ENCODE measurements at places on chromosomes 4 and X.

GRCh38 chrX:140661643-140662042 lies 47.9 kb upstream of the LINC00632 start:
- DNase-seq, result no peak

- DNase-seq, result no peak
Measured at GRCh38 chr4:38572793-38573192, 91.2 kb upstream of the KLF3 start.

DNA sequence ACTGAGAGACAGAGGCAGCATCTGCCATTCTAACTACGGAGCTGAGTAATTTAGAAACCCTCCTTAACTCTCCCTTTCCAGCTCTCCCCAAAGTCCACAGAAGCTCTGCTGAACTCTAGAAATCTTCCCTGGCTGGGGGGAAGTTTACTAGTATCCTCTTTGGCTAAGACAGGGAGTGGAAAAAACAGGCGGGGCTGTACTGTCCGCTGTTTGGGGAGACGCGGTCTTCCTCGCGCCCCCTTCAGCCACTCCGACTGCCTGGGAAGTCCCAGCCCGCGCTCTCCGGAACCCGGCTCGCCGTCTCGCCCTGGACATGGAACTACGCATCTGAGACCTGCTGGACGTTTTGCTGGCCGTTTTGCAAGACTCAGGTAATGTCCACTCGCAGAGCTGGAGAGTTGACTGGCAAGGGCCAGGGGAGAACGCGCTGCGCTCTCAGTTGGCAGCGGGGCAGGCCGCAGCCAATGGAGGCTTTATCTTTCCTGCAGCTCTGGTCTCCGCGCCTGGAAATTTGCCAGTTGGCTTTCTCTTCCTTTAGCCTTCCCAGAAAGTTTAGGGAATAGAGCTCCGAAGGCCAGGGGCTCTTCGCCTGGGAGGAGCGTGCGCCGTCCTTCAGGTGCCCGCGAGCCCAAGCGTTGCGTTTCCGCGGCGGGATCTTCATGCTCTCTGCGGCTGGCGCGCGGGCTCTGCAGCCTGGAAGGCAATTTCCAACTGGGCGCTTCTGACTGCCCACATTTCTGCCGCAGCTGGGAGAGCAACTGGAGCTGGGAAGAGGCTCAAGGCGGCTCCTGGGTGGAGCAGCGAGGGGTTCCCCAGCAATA lies 892 bp downstream of the IL1RAPL2 start:
- no peak for DNase-seq

DNA sequence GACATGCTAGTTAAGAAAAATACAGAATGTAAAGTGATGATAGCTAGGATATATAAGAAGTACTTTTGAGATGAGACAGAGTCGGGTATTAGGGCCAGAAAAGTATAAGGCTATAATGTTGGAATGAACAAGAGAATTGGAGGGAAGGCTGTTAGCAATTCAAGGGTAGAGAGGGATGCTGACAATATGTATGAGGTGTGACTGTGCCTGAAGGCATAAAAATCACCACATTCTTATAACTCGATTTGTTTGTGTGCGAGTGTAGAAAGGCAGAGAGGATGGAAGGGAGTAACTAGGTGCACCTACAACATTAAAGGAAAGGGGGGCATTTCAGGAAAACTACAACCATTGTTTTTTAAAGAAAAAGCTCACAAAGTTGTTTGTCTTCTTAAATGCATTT lies 86.0 kb downstream of the FAT4 start:
- DNase-seq, result no peak

DNA sequence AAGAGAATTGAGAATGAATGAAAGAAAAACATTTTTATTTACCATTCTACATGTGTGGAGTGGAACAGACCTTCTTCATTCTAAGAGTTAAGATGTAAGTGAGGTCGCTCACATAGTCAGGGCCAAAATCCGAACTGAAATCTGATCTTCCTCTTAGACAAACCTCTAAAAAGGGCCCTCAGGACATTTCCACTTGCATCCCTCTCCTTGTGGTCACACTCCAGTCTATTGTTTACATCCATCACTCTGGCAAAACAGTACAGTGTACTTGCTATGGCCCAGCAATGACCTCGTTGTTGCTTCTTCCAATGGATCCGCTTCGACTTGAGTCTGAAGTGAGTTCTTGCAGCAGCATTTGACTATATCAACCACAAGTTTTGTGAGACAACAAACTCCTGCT lies 54.2 kb downstream of the MOSPD2 start:
- DNase-seq, result no peak

DNA sequence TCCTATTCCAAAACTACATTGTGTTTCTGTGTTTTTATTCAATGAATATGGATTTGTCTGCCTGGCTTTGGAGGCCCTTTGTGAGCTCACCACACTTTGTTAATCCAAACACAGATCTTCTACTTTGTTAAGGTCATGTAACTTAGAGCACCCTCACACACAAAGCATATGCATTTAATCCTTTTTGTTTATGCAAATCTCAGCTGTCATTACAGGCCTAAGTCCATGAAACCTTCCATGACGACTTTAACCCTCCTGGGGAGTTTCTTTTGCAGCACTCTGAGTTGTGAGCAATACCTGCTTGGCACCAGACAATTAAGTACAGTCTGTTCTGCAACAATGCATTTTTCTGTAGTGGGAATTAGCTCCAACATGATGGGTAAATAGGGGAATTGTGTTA lies 14.9 kb downstream of the CCSER1 start:
- no peak for DNase-seq

DNA sequence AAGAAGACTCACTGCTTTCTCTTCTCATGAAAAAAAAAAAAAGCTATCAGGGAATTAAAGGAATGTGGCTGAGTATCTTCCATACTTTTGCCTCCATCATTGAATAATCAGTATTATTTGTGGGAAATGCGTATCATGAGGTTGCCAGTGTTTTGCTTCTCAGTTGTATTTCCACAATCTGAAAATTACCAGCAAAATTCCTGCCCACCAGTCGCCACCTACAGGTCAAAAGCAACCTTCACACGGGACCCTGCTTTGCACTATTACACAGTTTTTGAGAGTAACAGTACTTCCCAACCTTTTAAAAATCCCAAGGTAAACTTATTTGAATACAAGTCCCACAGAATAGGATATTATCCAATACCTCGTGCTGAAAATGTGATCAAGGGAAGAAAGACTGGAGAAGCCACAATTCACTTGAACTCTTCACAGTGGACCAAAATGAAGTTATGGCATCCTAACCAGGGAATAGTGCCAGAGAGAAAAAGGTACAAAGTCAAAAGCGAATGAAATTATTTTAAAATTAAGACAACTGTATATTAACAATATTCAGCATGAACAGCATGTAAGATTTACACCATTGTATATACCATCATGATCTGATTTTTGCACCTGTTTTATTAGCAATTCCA lies 30.4 kb downstream of the PGRMC1 start:
- no peak for DNase-seq

DNA sequence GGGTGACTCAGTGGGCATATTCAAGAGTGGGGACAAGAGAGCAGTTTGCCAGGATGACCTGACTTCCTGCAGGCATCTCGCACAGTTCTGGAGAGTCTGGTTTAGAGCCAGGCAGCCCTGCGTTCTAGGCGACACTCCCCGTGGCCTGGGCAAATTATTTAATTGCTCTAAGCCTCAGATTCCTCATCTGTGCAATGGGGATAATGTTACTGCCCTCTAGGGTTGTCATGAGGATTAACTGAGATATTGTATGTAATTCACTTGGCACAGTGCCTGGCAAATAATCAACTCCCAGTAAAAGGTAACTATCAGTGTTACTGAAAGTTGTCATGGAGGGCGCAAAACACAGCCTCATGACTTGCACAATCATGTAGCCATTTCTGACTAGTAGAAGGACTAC lies 48.8 kb upstream of the PITX2 start:
- DNase-seq, result no peak

DNA sequence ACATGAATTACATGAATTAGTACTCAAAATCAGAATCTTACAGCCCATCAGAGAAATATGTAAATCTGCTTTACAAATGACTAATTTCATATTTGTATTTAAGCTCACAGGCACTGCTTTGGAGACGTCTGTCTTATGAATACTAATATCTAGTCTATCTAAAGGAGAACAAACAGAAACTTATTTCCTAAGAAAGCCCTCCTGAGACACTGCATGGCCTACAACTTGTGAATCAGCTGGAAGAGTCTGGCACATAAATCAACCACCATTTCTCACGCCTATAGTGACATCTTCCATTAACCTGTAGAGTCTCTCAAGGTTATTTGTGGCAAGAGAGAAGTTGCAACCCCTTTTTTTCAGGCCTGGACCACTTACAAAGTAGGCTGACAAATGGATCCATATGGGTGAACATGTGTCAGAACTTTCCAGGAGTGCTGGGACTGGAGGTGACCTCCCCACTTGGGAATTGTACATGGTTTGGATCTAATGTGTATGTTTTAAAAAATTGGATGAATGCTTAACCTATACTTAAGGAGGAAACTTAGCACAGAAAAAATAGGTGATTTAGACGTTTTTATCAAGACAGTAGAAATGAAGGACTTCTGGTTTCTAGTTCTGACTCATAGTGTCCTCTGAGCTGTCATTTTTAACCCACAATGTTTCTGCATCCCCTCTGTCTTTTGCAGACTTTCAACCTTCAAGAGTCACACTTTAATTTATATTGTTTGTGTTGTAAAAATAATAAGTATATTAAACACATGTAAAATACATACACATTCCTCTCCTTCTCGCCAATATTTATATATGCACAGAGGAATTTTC lies 83.2 kb upstream of the ARHGAP24 start:
- no peak for DNase-seq

GRCh38 chrX:18146954-18147353 lies 73.7 kb downstream of the BEND2 start:
- DNase-seq, result no peak

DNA sequence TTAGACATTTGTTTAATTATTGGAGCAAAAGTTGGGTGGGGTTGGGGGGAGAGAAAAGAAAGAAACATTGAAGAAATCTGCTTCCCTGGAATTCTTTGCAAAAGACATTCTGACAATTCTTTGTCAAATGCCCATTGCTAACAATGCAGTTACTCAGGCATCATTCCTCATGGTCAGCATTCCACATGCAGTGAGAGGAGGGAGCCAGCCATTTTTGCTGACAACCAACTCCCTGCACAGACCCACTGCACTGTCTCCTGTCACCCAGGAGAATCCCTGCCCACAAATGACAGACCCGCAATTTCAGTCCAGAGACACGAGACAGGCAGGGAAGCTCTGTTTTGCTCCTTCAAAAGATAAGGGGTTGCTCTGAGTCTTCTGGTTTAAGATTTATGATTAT lies 985.1 kb upstream of the SLIT2 start:
- no peak for DNase-seq

GRCh38 chr4:156137679-156138473 lies 184.2 kb upstream of the CTSO start:
- no peak for DNase-seq

GRCh38 chr4:20124317-20125026 lies 127.2 kb upstream of the SLIT2 start:
- no peak for DNase-seq

DNA sequence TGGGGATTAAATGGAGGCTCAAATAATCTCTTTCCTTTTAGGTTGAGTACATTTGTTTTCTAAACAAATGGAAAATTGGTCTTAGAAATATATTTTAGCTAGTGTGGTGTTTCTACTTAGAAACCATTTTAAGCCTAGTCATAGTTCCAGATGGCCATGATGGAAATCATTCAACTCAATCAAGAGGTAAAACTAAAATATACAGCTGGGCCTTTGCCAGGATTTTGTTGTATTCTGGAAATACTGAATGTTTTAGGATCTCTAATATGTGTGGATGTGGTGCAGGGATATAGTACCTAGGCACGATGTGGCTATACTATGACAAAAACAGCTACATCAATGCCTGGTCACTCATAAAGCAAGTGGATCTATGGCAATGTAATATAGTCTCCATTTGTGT lies 146.0 kb upstream of the BANK1 start:
- no peak for DNase-seq
